ENCODE measurements at places on chromosomes 4 and X. TPM values are rescaled to one million over a fixed set of nuclear protein-coding genes. Genes with fewer than 3 reads are reported as not detected.

Gene DGKQ
- total RNA-seq: 9.5 TPM

Gene ETDB
- not detected for total RNA-seq

DNA sequence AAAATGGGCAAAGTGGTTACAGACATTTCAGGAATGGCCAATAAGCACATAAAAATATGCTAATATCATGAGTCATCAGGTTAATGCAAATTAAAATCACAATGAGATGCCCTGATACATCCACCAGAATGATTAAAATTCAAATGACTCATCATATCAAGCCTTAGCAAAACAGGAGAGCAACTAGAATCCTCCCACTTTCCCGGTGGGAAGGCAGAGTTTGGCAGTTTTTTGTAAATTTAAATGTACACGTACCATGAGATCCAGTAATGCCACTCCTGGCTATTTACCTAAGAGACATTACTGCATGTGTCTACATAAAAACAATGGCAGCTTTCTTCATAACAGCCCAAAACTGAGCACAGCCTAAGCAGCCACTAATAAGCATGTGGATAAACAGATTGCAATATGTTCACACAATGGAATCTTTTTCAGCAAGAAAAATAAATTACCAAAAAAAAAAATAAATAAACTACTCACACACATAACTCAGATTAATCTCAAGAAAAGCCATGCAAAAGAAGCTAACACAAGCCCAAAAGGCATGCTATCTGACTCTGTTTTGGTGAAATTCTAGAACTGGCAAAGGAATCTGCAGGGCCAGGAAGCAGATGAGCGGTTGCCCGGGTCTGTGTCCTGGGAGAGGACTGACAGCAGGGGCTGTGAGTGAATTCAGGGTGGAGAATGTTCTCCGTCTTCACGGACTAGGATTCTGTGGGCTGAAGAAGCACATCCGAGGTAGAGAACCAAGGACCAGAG is 48.8 kb downstream of the AFAP1 start:
- H3K4me3 ChIP-seq: no peak overlapping the region
- no peaks in the 10 kb centered on the region for H3K36me3 ChIP-seq
- H3K4me1 ChIP-seq: peaks cover 3% of the 10 kb centered on the region

GRCh38 chrX:115588179-115588578 is 27.2 kb downstream of the PLS3 start:
- peak overlapping the region; percentile 84 for H3K27ac ChIP-seq
- peaks cover 8% of the 10 kb centered on the region for H3K4me1 ChIP-seq

Gene SMIM10L2A
- total RNA-seq: 2.7 TPM

DNA sequence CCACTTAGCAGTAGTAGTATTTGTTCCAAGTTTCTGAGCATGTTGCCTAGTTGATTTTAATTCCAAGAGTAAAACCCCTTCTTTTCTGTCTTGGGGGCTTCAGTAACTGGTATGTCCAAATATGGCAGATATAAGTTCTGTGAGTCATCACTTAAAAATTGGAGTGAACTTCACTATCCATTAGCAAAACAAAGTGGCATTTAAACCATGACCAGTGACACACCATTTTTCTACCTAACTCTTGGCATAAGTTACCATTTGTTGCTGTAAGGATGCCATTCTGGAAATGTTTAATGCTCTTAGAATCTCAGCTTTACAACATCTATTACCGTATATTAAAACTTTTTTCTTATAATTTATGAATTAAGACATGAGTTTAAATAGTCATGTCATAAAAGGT is 102.0 kb downstream of the CBR4 start:
- peak overlapping the region; percentile 42 for H3K27ac ChIP-seq
- H3K4me3 ChIP-seq: no peak overlapping the region
- no peaks in the 10 kb centered on the region for H3K27me3 ChIP-seq
- H3K36me3 ChIP-seq: no peaks in the 10 kb centered on the region
- no peak for DNase-seq

DNA sequence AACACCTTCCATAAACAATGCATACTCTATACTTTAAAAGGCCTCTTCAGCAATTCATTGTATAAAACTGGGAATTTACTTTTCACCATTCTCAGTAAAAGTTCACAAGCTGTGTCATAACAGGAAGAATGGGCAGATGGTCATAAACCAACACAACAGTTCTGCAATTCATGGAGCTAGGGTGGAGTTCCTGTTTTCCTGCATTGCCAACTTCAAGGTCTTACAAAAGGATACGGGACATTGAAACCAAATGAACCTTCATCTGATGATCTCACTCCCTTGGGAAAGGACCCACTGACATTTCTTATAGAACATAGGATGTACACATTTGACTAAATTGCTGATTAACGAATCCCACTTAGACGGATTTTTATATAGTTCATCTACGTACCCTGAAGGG is 4.1 kb downstream of the KDR start:
- no peaks in the 10 kb centered on the region for H3K36me3 ChIP-seq
- peaks cover 12% of the 10 kb centered on the region for H3K4me1 ChIP-seq
- H3K27ac ChIP-seq: peak overlapping the region; percentile 13
- no peak overlapping the region for H3K4me3 ChIP-seq

GRCh38 chrX:82534086-82534597 is 973.9 kb upstream of the POU3F4 start:
- no peaks in the 10 kb centered on the region for H3K36me3 ChIP-seq
- H3K27ac ChIP-seq: no peak overlapping the region
- H3K4me3 ChIP-seq: no peak overlapping the region
- H3K4me1 ChIP-seq: no peaks in the 10 kb centered on the region

Gene POU4F2
- not detected for total RNA-seq

Gene SSX2
- total RNA-seq: not detected

DNA sequence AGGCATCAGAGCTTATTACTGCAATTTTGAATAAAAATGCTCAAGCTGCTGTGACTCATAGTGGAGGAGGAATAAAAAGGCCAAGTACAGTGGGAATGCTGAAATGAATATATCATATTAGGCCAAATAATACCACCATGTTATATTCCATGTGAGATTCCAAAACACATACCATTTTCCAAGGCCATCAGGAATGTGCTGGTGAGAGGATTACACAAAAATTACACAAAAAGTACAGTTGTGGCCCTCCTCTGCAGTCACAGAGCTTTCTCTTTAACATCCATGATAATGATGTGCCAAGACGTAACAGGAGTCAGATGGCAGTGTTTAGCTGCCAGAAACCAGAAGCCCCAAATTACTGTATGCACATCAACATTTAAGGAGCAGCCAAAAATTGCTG is 153.5 kb downstream of the PCDH18 start:
- H3K36me3 ChIP-seq: no peaks in the 10 kb centered on the region
- H3K27ac ChIP-seq: no peak overlapping the region
- H3K27me3 ChIP-seq: no peaks in the 10 kb centered on the region
- no peak for DNase-seq
- H3K4me1 ChIP-seq: no peaks in the 10 kb centered on the region
- no peak overlapping the region for H3K4me3 ChIP-seq

Gene PNMA6F
- not detected for total RNA-seq

DNA sequence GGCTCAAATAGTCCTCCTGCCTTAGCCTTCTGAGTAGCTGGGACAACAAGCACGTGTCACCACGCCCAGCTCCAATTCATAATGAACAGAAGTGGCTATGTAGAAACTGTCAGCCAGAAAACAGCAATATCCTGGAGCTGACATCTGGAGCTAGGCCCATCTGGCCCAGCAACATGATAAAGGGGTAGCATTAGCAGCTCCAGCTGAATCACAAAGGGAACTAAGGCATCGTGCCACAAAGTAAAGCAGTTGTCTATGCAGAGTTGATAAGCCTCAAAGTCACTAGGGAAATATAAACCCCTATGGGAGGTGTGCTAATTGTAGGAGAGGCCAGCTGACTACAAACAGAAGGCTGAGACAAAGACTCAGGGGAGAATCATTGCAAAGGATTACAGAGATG is 270.5 kb upstream of the GPC4 start:
- H3K27me3 ChIP-seq: no peaks in the 10 kb centered on the region
- H3K4me3 ChIP-seq: no peak overlapping the region
- no peak overlapping the region for H3K27ac ChIP-seq
- H3K36me3 ChIP-seq: no peaks in the 10 kb centered on the region

DNA sequence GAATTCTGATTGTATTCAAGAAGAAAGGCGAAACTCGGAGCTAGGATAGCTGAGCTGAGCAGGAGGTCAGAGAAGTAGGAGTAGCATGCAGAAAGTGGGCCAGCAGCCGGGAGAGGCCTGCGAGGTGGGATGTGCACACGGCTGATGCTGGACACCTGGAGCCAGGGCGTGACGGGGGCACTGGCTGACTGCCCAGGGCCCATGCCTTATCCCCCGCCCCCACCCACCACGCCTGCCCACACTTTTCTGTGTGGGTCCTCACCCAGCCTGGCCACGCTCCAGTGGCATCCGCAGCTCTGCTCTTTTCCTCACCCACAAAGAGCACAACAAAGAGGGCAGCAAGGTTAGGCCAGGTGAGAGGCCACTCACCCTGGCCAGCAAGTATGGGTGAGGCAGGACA is 30.0 kb upstream of the IRF2 start:
- H3K27me3 ChIP-seq: no peaks in the 10 kb centered on the region
- H3K4me3 ChIP-seq: no peak overlapping the region
- no peaks in the 10 kb centered on the region for H3K36me3 ChIP-seq
- H3K27ac ChIP-seq: no peak overlapping the region

Gene IRF2
- total RNA-seq: 18.8 TPM

- no peaks in the 10 kb centered on the region for H3K27me3 ChIP-seq
- H3K27ac ChIP-seq: no peak overlapping the region
- no peaks in the 10 kb centered on the region for H3K36me3 ChIP-seq
- no peak for DNase-seq
Measured at GRCh38 chr4:7285244-7286094, 93.1 kb downstream of the SORCS2 start.

- no peaks in the 10 kb centered on the region for H3K27me3 ChIP-seq
- no peaks in the 10 kb centered on the region for H3K4me1 ChIP-seq
- no peak overlapping the region for H3K4me3 ChIP-seq
- no peak overlapping the region for H3K27ac ChIP-seq
Measured at GRCh38 chrX:113522814-113523213, 682.2 kb upstream of the AMOT start.

DNA sequence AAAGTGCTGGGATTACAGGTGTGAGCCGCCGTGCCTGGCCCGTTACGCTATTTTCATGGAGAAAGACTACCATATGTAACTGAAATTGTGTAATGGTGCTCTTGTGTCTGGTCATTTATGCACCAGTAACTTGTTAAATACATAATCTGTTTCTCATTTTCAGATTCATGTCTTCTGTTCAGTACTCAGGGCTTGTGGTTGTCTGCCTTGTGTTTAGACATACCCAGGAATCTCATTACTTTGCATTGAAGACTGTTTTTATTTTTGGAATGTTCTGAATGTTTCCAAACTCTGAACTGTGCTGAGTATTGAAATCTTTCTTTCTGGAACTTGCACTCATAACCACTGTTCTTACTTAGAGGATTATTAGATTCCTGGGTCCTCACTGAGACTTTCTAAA is 52.8 kb downstream of the PDLIM5 start:
- no peak overlapping the region for H3K4me3 ChIP-seq
- peaks cover 10% of the 10 kb centered on the region for H3K36me3 ChIP-seq
- DNase-seq: no peak
- H3K27ac ChIP-seq: no peak overlapping the region

DNA sequence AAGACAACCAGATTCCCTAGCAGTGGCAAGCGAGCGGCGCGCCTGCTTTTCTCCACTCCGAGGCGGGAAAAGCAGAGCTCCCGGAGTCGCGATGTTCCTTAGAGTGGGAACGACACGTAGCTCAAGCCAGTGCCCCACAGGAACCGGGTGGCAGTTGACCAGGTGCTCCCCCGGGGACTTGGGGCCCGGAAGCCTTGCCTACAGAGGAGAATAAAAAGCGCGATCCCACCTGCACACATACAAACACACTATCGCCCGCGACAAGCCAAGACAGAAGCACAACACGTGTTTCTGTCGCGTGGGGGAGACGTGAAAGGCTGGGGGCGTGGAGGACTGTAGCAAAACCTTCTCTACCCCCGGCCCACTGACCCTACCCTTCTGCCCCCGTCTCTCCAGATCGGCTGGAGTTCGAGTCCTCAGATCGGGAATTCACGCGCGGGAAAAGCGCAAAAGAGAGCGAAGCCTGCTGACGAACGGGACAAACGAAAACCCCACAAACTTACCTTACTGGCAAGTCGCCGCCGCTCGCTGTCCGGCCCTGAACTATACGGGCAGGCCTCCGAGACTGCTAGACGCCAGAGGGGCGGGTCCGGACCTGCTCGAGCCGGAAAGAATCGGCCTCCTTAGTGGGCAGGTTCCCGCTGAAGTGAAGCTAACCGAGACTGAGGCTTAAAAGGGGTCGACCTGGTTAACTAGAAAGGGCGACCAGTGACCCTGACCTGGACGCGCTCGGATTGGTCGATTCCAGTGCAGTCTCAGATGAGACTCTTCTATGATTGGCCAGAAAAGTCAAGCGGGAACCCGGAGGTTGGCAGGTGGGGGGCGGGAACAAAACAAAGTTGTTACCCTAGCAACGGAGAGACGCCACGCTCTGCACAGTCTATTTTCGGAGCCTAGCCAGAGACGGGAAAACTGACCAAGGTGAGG is at the start of the genes DNAAF6 and NUP62CL:
TSS of gene DNAAF6 (plus strand) at position 842 of the 927 bp plus-strand sequence. CDS start 6,265 bp downstream, outside the sequence.
TSS of gene NUP62CL (minus strand) at position 664 of the 927 bp plus-strand sequence. CDS start 31,287 bp downstream, outside the sequence.
- peak within 1 kb of the TSS; percentile 61 for H3K4me3 ChIP-seq
- peak; percentile 24 for DNase-seq
- H3K4me1 ChIP-seq: peaks cover 8% of the 10 kb centered on the region
- H3K27me3 ChIP-seq: no peaks in the 10 kb centered on the region

DNA sequence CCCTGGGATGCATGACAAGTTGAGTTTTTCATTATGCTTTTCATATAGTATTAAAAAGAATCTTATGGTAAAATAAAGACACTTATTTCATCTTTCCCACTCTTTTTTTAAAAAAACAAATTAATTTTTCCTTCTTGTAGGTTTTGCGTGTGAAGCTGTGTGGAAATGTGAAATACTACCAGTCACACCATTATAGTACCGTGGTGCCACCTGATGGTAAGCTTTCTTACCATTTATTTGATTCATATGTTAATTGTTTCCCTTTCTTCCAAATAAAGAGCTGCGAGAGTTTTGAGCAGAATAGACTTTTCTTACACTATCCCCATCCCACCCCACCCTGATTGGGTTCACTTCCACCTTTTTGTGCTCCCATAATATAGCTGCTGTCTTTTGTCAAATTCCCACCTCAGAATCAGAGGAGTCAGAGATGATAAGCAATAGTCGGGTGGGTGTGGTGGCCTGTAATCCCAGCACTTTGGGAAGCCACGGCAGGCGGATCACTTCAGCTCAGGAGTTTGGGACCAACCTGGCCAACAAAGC is 44.3 kb downstream of the CASP6 start:
- DNase-seq: no peak
- H3K4me1 ChIP-seq: no peaks in the 10 kb centered on the region
- H3K4me3 ChIP-seq: no peak overlapping the region
- H3K27me3 ChIP-seq: no peaks in the 10 kb centered on the region
- H3K27ac ChIP-seq: no peak overlapping the region

Data from esophagus squamous epithelium (tissue), 5 donors.